H4 (cell line): ENCODE measurements at places on chromosomes 13 and 19.
A peak's percentile ranks its signal among the peaks of the same experiment; 100 is the strongest.

DNA sequence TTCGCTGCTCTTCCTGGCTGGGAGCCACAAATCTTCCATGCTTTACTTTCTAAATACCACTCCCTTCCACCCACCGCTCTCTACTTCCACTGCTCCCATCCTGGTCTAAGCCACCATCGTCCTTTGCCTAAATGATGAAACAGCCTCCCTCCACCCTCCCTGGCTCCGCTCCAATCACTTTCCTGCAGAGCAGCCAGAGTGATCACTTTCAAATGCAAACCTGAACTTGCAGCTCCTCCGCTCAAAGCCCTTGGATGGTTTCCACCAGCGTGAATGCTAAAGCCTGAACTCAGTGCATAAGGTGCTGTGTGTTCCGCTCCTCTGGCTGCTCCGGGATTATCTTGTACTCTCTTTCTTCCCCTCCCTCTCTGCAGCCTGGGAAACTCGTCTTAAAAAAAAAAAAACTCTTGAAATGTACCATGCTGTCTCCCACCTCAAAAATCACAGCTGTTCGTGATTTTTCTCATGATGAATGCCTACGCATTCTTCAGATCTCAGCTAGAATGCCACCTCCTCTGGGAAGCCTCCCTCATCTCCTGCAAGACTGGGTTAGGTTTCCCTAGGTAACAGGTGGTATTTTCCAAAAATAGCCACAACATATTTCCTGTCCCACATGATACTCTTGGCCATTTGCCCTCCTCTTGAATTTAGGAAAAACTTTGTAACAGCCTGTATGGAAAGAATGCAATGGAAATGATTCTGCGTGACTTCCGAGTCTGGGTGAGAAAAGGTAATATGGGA lies 3.7 kb upstream of the SIN3B start:
- peak; percentile 59 for DNase-seq

- DNase-seq = no peak
These were observed 17.6 kb upstream of the KLK4 start for GRCh38 chr19:50928831-50929230.

DNA sequence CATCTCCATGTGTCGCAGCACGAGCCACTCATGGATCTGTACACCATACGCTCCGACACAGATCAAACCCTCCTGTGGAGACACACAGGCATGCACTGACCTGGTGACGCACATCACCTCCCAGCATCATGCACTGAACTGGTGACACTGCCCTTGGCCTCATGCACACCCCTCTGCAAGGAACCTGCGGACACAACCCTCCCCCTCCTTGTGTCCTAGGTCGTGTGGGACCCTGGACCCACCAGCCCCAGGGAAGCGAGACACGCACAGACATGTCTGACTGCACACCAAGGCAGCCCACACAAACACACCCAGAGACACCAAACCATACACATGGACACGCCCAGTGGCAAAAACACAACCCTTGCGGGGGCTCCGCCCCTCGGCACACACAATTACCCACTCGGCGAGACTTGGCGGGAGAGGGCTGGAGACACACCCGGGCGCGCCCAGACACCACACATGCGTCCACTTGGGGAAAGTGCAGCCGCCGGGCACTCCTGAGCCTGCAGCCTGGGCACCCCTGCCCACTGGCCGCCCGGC lies 2.0 kb upstream of the KCNN4 start:
- DNase-seq = no peak

GRCh38 chr13:48576448-48577010 lies 43.6 kb upstream of the RCBTB2 start:
- DNase-seq = no peak

DNA sequence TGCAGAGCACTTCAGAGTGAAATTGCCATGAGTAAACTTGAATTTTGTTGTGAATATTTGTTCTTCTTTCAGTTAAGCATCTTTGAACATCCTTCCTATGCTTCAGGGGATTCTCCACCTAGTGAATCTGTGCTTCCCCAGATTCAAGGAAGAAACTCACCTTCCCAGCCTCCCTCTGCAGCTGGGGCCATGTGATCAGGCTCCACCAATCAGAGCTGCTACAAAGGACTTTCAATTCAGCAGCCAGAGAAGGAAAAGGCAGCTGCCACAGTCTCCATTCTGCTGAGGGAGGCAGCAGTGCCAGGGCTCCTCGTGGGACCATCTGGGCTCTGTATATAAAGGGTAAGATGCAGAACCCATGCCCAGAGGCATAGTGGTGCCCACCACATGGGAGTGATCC lies 89.7 kb upstream of the SIAH3 start:
- DNase-seq = no peak

GRCh38 chr19:11138601-11139300 lies 16.8 kb downstream of the SPC24 start:
- DNase-seq = peak; percentile 92

GRCh38 chr19:46975925-46976782 lies 43.5 kb upstream of the NPAS1 start:
- DNase-seq = peak; percentile 98

- no peak for DNase-seq
These were observed 1.3 kb downstream of the ICAM5 start for GRCh38 chr19:10290876-10291553.

DNA sequence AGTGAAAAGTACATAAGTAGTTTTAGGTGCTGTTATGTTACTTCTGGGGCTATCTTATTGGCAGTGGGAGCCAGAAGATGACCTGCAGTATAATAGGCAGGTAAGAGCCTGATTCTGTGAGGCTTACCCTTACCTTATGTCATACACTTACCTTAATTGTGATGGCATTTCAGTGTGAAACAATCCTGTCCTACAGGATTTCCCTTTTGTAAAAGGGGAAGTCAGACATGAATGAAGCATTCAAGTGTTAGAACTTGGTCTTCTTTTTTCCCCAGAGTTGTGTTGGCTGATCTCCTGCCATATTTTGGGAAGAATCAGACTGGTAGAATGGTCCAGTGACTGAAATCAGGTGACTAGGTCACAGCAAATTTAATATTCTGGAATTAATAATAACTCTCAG lies 55.2 kb downstream of the SGCG start:
- no peak for DNase-seq

DNA sequence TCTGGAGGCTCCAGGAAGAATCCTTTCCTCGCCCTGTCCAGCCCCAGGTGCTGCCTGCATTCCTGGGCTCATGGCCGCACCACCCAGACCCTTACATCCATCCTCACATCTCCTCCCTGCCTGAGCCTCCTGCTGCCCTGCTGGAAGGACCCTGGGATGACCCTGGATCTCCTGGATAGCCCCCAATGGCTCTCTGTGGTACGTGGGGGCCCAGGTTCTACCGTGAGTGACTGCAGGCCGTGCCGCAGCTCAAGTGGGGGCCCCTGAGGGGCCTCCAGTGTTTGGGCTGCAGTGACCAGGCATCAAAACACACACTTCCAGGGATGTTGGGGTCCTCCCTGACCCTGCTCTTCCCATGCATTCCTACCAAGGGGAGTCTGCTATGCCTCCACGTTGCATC lies 8.3 kb upstream of the MCF2L start:
- DNase-seq = no peak

DNA sequence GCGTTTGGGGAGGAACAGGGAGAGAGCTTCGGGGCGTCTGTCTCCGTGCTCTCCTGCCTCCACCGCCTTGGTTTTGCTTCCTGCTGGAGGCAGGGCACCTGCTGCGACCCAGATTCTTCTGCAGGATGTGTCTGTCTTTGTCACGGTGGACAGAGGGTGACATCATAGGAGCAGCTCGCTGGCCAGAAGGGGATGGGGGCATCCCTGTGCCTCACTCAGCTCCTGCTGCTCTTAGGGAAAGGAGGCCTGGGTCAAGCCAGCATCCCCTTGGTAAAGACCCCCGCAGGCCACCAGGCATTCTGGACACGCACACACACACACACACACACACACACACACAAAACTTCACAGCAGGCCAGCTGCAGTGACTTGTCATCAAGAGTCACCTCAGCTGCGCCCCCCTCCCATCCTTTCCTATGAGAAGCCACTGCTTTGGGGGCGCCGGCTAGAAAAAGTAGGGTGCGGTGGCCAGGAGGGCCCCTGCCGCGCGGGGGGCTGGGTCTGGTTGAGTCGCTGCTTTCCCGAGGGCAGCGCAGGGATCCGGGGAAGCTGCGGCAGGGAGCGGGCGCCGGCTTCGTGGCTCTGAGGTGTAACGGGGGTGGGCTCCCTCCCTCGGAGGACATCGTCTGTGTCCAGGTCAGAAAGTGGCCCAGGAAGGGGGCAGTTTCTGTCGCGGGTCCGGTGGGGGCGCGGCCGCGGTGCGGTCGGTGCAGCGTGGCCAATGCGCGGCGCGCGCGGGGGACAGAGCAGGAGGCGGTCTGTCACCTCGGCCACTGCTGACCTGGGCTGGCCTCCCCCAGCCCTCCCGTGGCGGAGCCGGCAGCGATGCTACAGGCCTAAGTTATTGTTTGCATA lies 15.8 kb upstream of the NPAS1 start:
- no peak for DNase-seq

- no peak for DNase-seq
These were observed 178.8 kb upstream of the TMTC4 start for GRCh38 chr13:100853434-100853833.

- no peak for DNase-seq
These were observed 124.5 kb downstream of the KDM4B start for GRCh38 chr19:5093297-5093928.

GRCh38 chr13:52345631-52346251 lies 60.2 kb downstream of the THSD1 start:
- DNase-seq = no peak

- no peak for DNase-seq
These were observed 152.2 kb downstream of the DCT start for GRCh38 chr13:94327318-94327717.

- no peak for DNase-seq
These were observed 120.4 kb upstream of the CLDN10 start for GRCh38 chr13:95432141-95432540.

GRCh38 chr19:6460099-6460884 lies 700 bp upstream of the SLC25A23 start:
- DNase-seq = peak; percentile 92

GRCh38 chr19:50377051-50377461 lies 799 bp downstream of the NR1H2 start:
- DNase-seq = no peak
